Fibroblast of gingiva (primary cell): ENCODE measurements at places on chromosomes 4 and X.

- DNase-seq: no peak
Measured at GRCh38 chrX:148588649-148589310, 88.4 kb downstream of the AFF2 start.

GRCh38 chrX:22664826-22665225 lies 334.9 kb upstream of the DDX53 start:
- DNase-seq: no peak

DNA sequence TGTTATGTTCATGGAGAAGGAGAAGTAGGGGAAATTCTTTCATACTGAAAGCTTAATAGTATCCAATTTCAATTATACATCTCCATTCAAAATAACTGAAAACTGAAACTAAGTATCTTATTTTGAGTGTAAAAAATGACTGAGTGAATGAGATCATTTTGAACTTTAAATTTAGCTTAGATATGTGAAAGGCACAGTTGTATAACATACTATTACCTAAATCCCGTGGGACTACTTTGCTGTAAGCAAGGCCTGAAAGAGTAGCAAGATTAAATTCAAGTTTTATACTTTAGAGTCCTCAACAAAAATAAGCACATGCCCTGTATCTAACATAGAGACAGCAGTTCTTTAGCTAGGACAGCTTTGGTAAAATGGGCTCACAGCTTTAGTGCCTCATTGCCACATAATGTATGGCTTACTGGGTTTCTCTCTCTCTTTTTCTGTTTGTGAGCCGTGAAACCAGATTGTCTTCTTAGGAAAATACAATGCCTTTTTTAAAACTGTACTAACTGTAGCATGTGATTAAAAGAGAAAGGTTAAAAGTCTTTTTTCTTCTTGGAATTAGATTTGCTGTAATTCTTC lies 43.2 kb downstream of the GSTCD start:
- DNase-seq: no peak

- no peak for DNase-seq
Measured at GRCh38 chr4:181810711-181811110, 432.5 kb upstream of the TENM3 start.

DNA sequence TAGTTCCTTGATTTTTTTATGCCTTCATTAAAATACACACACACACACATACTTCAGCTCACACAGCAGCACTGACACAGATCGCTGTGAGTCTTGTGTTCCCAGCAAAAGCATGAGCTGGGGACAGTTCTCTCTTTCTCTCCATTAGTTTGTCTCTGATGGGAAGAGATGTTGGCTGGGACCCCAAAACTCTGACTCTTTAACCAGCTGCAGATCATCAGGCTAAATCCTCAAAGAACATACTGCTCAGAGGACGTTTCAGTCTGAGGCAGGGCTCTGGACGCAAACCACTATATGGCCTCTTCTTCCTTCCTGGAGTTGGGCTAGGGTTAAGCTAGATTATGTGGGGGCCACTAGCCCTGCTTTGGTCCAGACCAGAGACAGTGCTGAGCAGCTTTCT lies 109.6 kb downstream of the NHSL2 start:
- DNase-seq: no peak

DNA sequence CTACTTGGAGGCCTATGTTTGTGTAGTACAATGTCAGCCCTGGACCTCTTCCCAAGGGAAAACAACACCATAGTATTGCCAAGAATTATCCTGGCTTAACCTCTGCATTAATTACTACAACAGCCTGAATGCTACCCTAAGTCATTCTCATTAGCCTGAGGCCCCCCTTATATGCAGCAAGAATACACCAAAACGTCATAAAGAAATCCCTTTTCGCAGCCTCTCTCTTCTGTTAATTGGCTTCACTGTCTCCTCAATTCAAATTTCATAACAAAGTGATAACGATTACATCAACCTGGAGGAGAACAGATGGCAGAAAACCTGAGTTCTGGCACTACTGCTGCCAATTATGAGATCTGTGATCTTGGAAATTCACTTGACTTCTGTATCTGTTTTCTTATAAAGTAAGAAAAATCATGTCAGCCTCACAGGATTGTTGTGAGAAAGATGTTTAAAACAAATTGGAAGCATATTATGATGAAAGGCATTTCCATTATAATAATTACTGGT lies 1663.1 kb downstream of the STIM2 start:
- no peak for DNase-seq

GRCh38 chrX:19735244-19735643 lies 152.2 kb downstream of the SH3KBP1 start:
- DNase-seq: no peak

DNA sequence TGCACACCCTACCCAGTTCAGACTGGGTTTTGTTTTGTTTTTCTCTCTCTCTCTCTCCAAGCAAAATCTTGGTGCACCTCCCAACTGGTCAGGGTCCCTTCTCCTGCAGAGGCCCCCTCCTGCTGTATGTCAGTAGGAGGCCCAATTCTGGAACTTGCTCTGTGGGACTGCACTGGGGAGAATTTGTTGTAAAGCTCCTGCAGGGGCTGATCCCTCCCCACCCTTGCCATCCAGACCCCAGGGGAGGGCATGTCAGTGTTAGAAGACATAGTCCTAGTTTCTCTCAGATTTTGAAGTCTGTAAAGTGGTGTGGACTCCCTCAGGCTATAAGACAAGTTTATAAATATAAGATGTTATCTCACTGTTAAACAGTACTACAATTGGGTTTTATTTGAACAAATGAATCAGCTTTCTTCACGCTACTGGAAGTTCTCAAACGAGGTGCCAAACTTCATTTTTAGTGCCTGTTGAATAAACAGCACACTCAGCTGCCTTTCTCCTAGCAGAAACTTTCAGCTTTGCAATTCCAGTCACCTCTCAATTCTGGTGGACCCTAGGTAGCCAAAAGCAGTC lies 88.6 kb upstream of the FRMPD3 start:
- DNase-seq: no peak

- peak; percentile 24 for DNase-seq
Measured at GRCh38 chrX:63686878-63687714, 97.9 kb downstream of the ARHGEF9 start.

GRCh38 chr4:29541757-29542156 lies 1178.4 kb upstream of the PCDH7 start:
- no peak for DNase-seq

DNA sequence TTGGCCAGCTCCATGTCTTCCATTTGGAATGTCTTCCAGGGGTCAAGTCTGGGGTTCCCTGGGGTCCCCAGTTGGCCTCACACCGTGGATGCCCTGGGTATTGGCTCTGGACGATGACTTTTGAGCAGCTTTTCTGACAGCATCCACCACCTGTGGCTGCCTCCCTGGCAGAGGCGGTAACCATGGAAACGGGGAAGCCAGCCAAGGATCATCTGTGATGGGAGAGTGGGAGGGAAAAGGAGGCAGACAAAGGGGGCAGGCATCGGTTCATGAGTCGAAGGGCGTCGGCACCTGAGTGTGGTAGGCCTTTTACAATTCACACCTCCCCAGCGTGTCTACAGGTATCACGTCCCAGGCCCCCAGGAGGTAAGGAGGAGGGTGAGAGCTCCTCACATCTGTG lies 152.2 kb downstream of the ASMT start:
- DNase-seq: no peak

- no peak for DNase-seq
Measured at GRCh38 chr4:18777190-18777930, 755.8 kb upstream of the LCORL start.

- DNase-seq: no peak
Measured at GRCh38 chrX:6738518-6739470, 203.9 kb upstream of the VCX3A start.

DNA sequence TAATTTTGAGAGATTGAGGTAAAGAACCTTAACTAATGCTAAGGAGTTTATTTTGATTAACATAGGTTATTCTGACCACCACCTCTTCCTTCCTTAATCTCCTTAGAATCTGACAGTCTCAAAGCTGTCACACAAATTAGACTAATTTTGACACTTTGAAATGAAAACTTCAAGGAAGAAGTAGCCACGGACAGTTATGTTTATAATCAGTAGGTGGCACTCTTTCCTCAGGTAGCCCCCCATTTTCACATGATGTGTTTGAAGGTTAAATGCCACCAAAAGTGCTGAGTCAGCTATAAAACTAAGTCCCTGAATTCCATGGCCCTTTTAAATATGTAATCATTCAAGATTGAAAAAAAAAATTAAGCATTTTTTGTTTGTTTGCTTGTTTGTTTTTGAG lies 22.4 kb downstream of the TMEM33 start:
- DNase-seq: no peak

DNA sequence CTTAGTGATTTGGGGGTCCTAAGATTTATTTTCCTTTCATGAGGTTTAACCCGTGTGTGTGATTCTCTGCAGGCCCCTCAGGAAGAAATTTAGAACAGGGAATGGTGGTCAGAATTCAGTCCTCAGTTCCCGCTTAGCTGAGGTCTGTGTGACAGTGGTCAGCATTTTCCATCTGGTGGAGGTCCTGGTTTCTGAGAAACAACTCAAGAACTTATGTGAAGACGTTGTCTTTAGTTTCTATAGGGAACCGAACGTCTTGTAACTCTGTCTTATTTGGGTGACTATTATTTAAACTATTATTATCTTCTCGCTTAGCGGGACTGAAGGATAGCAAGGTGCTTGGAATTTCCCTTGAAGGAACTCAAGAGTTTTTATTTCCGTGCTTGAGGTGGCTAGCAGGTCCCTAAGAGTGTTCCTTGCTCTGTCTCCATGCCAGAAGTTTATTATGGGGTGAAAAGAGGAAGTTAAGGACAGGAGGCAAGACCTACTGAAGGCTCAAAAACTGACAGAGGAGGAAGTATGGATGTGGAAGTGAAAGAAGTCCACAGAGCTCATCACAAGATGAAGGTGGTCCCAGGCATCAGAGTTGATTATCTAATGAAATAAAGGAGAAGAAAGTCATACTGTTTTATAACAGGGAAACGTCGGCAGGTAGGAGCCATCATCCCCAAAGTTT lies 9.4 kb downstream of the MGST2 start:
- DNase-seq: no peak

- no peak for DNase-seq
Measured at GRCh38 chr4:110142461-110142860, 56.0 kb downstream of the ELOVL6 start.

GRCh38 chr4:143382596-143382995 lies 45.9 kb downstream of the GAB1 start:
- no peak for DNase-seq

DNA sequence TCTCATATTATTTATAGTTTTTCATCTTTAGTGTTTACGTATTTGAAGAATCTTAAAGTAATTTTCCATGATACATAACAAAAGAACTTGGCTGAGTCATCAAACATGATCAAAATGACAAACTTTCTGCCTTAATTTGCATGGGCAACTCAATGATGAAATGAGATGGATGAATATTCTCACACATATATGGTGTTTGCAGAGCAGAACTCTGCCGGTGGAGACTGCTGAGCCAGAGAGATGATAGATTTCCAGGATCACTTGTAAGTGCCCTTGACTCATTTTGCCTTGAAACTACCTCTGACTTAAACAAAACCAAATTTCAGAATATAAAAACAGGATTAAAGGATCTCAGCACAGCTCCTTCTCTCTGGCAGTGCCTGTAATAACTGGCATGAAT lies 38.2 kb downstream of the TRPC3 start:
- no peak for DNase-seq

- no peak for DNase-seq
Measured at GRCh38 chr4:40547789-40548132, 81.9 kb downstream of the RBM47 start.

DNA sequence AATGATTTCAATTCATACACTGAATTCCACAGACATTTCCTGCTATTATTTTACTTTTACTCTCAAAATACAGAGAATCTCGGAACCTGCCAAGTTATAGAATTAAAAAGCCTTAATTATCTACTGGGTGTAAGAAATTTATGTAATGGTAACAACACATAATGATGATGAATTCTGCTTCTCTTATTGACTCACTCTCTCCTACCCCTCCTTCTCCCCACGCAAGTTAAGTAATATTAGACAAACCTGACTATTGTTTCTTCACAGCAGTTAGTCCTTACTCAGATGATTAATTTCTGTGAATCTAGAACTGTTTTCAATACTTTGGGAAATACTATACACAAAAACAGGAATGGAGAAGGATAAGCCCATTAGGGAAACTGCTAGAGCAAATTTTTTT lies 762.0 kb downstream of the CCSER1 start:
- no peak for DNase-seq

DNA sequence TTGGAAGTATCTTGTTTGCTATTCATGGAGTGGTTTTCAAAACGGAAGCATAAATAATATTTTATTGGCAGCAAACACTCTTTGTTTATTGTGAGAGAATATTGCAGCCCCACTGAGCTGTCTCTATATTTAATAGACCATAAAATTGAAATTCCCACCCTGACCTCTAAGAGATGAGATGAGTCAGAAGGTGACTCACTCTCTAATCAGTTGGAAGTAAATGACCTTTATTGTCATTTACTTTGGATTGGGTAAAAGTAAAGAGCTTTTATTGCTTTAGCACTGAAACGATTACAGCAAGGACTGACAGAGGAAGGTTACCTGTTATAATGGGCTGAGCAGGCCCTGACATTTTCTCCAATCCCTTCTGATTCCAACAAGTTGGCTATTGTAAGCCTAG lies 55.0 kb downstream of the SYTL5 start:
- DNase-seq: no peak

GRCh38 chrX:88416002-88416401 lies 331.0 kb upstream of the CPXCR1 start:
- DNase-seq: no peak

DNA sequence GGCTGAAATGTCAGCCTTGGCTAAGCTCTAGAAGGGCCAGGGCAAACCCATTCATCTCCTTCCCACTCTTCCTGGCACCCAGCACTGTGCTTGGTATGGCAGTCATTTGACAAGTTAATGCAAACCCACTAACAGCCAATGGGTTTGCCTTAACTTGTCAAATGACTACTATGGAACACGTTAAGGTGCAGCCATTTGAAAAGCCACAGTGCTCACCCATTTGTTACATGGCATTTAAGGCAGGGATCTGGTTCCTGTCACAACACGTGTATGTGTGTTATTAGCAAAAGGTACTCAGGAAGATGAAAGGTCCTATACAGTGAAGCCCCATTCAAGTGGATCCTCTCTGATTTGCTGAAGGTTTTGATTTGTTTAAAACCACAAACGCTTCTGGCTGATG lies 7.2 kb downstream of the CRMP1 start:
- no peak for DNase-seq

GRCh38 chr4:1047106-1047975 lies 35.9 kb downstream of the FGFRL1 start:
- DNase-seq: peak; percentile 74

DNA sequence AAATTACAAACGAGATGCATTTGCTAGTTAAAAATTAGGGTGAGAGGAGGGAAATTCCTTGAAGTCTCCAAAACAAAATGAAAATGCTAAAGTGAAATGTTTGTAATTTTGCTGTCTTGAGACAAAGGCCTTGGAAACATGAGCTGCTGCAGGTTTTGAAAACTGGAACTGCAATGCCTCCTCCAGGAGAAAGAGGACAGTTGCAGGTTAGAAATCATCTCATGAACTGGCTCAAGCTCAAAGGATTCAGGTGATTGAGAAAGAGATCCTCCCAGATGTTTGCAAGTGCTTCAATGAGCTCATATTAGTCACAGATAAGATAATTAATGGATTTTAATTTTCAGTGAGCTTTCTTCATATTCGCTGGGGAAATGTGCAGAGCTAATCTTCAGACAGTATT lies 32.4 kb downstream of the SMPX start:
- no peak for DNase-seq

DNA sequence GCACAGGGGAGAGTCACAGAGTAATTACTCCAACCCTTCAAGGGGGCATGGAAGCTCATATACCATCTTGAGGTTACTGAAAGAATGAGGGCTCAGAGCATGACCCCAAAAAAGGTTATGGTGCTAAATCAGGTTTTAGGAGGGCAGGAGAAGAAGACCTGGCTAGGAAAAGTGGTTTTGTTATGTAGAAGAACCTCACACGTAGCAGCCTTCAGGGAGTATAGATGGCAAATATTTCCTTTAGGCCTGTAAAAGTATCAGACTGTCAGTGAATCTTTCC lies 102.0 kb upstream of the PDE5A start:
- no peak for DNase-seq
